Cardiac muscle cell (in vitro differentiated cells and primary cell): ENCODE measurements at places on chromosomes 5 and 9. TPM values are rescaled to one million over a fixed set of nuclear protein-coding genes. Genes with fewer than 3 reads are reported as not detected.

- no peak for DNase-seq
- H3K4me3 ChIP-seq = no peak overlapping the region
- no peaks in the 10 kb centered on the region for H3K4me1 ChIP-seq
- H3K27me3 ChIP-seq = no peaks in the 10 kb centered on the region
These were observed 3.0 kb downstream of the RLN2 start for GRCh38 chr9:5301544-5301943.

HAVCR1 gene
- total RNA-seq = not detected in 2 replicates

- no peaks in the 10 kb centered on the region for H3K4me1 ChIP-seq
- no peak for DNase-seq
- H3K27ac ChIP-seq = no peak overlapping the region
- no peaks in the 10 kb centered on the region for H3K36me3 ChIP-seq
These were observed 205.0 kb downstream of the SLIT3 start for GRCh38 chr5:169095976-169096375.

STING1 gene
- total RNA-seq = 58.1 and 79.2 TPM in 2 replicates

NUDT12 gene
- total RNA-seq = 9.1 and 18.3 TPM in 2 replicates

NUP188 gene
- 50.8 and 52.0 TPM in 2 replicates for total RNA-seq

DNA sequence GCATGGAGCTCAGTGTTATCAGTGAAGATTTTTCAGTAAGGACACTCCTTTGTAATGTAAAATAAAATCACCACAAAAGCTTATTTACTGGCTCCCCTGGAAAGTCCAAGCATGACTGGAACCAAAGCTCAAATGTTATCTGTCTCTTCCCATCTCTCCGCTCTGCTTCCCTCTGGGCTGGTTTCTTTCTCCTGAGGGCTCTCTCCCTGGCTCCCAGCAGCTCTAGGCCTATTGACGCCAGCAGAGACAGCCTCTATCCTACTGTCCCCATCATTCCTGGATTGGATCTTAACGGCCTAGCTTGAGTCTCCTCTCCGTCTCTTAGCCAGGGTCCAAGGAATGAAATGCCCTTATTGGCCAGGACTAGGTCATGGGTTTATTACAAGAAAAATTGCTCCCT lies 86.1 kb downstream of the TMEM167A start:
- H3K4me1 ChIP-seq = peaks cover 5% of the 10 kb centered on the region
- no peak for DNase-seq
- no peaks in the 10 kb centered on the region for H3K36me3 ChIP-seq
- no peaks in the 10 kb centered on the region for H3K27me3 ChIP-seq
- H3K27ac ChIP-seq = no peak overlapping the region
- no peak overlapping the region for H3K4me3 ChIP-seq

DNA sequence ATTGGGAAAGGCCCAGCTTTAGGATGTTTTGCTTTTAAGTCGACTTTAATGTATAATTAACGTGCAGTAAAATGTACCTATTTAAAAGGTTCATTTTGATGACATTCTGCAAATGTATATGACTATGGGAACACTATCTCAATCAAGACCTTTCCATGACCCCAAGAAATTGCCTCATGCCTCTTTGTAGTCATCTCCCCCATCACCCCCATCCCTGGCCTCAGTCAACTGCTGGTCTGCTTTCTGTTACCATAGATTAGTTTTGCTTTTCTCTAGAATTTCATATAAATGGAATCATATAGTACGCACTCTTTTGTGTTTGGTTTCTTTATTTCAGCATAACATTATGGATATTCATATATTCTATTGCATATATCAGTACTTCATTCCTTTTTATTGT lies 80.7 kb upstream of the C9orf72 start:
- H3K27ac ChIP-seq = no peak overlapping the region
- H3K36me3 ChIP-seq = no peaks in the 10 kb centered on the region
- H3K27me3 ChIP-seq = no peaks in the 10 kb centered on the region
- H3K4me3 ChIP-seq = no peak overlapping the region

PAEP gene
- total RNA-seq = not detected in 2 replicates

DNA sequence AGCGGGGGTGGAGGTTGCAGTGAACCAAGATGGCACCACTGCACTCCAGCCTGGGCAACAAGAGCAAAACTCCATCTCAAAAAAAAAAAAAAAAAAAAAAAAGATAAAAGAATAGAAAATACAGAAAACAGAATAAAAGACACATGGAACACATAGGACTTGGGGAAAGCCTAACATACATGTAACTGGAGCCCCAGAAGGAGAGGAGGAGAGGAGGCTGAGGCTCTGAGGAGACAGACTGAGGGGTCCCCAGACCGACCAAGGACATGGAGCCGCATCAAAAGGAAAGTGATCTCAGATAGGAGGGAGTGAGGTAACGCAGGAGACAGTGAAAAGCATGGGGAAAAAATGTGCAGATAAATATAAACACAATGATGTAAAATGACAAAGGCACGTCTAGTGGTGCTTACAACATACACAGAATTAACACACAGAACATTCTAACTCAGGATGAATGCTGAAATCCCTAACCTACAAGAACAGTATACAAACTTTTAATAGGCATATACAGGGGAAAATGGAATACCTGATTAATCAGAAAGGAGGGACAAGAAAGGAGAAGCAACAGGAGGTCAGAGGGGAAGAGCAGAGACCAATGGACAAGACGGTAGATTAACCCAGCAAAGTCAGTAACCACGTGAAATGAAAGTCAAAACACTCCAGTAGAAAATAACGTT lies 65.2 kb upstream of the UBAC1 start:
- H3K27me3 ChIP-seq = no peaks in the 10 kb centered on the region
- DNase-seq = no peak
- no peaks in the 10 kb centered on the region for H3K36me3 ChIP-seq
- no peaks in the 10 kb centered on the region for H3K4me1 ChIP-seq
- H3K27ac ChIP-seq = no peak overlapping the region

DNA sequence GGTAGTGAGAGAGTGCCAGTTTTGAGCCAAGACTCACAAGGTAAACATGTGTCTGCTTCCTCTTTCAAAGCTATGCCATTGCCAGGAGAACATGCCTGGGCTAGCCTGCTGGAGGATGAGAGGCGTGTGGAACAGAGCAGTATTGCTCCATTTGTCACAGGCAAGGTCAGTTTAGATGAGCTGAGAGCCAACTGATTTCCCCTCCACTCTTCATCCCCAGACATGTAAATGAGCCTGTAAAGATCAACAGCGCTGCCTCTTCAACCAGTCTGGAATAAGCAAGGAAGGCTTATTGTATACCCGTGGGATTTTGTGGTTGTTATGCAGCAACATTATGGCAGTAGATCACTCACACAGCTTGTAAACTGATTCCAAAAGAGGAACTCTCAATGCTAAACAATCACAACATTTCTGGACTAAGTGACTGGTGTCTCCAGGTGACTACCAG lies 8.2 kb upstream of the GDNF start:
- H3K27me3 ChIP-seq = no peaks in the 10 kb centered on the region
- H3K4me1 ChIP-seq = no peaks in the 10 kb centered on the region
